D721Med (cell line): ENCODE measurements at places on chromosomes 2 and 18.

GRCh38 chr2:239193925-239194677, 206.7 kb downstream of the HDAC4 start:
- no peak for DNase-seq

- DNase-seq: no peak
Observed at GRCh38 chr2:172399765-172400164, 27.6 kb upstream of the ITGA6 start.

GRCh38 chr2:56232912-56233311, 49.1 kb downstream of the CCDC85A start:
- no peak for DNase-seq

GRCh38 chr2:237754182-237754581, 44.4 kb upstream of the RBM44 start:
- DNase-seq: no peak

DNA sequence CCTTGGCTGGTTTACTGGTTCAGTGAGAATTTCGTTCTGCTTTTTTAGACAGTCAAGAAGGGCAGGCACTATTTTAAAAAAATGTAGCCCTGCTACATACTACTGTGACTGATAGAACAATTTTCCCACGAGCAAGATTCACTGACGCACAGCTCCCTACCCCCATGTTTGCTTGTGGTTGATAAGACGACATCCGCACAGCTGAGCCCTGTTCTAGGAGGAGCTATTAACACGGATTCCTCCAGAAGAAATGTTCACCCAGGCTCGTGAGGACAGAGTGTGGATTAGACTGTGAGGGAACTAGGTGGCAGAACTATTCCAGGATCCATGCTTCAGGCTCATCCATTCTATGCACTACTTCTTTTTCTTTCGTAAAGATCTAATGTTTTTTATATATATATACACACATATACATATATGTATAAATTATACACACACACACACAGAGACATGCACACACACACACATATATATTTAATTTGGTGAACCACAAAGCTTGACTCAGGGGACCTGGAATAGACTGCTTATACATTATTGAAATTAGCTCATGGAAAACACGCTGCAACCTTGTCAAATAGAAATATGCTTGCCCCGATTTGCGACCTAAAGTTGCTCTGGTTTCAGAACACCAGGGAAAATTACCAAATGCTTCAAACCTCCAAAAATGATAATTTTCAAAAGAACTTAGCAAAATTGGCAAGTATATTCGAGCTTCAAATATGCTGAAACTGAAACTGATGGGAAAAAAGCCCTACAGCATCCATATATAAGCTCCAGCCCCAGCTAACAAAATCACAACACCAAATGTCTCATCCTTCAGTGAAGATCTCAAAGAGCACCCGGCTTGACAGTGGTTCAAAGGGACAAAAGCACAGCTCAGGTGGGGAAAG, 370.4 kb downstream of the SOCS6 start:
- DNase-seq: no peak

DNA sequence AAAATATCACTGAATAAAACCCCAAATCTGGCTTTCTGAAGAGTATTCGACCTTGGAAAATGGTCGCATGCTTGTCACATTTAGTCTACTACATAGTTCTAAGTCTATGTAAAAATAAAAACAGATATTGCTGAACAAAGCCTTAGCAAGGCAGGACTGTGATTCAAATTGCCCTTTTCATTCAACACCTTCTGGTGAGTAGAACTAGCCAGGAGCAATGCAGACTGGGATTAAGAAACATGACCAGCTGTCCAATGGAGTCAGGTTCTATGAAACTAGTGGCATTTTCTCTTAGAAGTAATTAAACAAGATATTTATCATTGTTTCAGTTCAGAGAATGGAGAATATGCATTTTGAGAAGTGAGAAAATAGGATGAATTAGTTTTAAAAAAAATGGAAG, 1260.5 kb upstream of the ACVR2A start:
- no peak for DNase-seq

GRCh38 chr18:39205565-39206195, 1640.1 kb upstream of the CELF4 start:
- DNase-seq: no peak

DNA sequence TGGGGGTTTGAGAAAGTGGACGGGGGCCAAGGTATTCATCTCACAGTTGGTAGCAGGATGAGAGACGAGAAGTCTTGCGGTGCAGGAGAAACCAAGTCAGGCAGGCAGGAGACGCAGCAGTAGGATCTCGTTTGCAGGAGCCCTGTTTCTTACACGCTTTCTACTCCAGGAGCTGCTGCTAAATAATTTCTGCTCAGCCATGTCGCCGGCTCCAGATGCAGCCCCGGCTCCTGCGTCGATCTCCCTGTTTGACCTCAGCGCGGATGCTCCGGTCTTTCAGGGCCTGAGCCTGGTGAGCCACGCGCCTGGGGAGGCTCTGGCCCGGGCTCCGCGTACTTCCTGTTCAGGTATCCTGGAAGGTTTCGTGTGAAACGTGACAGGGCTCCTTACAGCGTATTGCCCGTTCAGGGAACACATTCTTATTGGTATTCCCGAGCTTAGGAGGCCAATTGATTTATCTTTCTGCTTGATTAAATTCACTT, 494 bp downstream of the ANKZF1 start:
- no peak for DNase-seq

GRCh38 chr2:73111073-73112025, 1.4 kb downstream of the RAB11FIP5 start:
- DNase-seq: no peak

GRCh38 chr18:71597219-71597618, 946.9 kb downstream of the CBLN2 start:
- no peak for DNase-seq

GRCh38 chr18:24660956-24661355, 200.5 kb downstream of the HRH4 start:
- DNase-seq: no peak

DNA sequence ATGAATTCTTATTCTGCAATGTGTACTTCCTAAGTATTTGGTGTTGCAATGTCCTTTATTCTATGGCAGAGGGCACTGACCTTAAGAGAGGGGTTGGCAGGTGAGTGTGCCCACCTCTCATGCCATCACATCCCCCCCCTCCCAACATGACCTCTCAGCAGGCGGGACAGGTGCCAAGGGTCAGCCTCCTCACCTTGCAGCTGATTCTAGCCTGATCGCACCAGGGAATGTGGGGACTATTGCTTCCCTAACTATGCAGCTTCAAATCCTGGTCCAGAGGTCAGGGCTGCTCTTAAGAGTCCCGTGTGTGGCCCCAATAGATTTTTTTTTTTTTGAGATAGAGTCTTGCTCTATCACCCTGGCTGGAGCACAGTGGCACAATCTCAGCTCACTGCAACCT, 9.5 kb downstream of the HJURP start:
- no peak for DNase-seq

DNA sequence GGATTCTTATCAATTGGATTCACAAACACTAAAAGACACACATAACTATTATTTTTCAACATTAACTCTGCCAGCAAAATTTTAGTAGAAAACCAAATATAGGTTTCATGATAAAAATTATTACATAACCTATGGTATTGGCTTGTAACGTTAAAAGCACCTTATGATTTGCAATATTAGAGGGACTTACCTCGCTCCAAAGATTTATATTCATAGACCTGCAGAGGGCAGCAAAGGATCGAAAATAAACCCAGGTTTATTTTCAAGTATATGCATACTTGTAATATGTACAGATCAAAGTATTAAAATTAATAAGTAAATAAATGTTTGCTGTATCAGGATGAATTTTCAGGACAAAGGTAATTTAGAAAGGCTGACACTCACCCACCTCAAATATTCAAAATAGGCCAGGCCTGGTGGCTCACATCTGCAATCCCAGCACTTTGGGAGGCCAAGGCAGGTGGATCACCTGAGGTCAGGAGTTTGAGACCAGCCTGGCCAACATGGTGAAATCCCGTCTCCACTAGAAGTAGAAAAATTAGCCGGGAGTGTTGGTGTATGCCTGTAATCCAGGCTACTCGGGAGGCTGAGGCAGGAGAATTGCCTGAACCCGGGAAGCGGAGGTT, 45.3 kb downstream of the LRPPRC start:
- no peak for DNase-seq

DNA sequence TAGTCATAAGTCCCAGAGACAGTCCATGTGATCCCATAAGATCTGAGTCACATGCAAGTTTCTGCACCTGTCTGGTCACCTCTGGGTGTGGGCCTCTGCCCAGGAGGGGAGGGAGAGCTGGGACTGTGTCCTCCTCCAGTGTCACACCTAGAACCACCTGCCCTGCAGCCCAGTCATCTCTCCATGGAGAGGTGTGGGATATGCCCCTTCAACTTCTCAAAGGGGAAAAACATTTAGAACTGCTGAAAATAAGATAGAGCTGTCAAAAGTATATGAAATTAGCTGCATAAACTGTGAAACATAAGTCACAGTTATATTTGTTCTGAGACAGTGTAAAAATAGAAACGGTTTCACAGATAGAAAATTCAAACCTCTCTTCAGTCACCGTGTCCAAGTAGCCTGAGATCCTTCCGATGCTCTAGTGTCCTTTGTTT, 55.4 kb downstream of the NGEF start:
- DNase-seq: no peak

DNA sequence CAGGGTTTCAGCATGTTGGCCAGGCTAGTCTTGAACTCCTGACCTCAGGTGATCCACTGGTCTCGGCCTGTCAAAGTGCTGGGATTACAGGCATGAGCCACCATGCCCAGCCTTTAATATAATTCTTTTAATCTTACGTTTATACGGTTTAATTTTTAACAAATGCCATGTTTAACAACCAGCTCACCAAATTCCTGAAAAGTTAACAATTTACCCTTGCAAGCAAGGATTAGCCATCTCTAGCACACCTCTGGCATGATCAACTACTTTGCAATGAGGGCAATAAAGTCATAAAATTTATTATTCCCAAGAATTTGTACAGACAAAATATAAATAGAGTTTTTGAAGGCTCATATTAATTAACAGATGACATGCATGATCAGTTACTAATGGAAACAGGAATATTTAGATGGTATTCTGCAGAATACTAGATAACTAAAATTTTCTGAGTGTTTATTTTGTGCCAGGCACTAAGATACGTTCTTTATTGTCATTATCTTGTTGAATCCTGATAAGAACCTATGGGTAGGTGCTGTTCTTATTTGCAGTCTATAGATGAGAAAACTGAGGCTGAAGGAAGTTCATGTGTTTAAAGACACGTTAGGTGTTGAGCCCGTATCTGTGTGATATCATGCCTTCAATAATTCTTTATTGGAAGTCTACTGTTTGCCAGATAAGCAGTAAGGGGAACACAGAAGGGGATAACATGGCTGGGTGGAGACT, 190.1 kb downstream of the CDCA7 start:
- no peak for DNase-seq

GRCh38 chr2:7646661-7647060, 729.4 kb downstream of the RNF144A start:
- DNase-seq: no peak

GRCh38 chr18:72638376-72638775, 94.2 kb upstream of the CBLN2 start:
- DNase-seq: no peak

DNA sequence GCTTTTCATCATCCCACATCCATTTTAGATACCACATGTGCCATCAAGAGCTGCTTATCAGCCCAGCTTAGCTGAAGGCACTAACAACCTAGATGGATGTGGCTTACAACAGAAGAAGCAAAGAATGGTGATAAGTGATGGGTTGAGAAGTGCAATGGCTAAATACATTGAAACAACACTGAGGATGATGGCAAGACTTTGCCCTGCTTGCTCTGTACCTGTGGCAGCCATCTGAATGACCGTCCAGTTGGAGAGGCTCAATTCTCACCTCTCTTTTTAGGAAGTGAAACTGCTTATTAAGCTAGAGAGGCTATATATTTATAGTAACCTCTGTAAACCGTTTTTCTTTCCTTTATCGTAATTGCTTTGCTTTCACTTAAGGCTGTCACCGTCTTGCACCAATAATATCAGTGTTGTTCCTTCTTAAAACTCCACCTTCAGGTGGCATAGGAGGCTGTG, 5.7 kb downstream of the GPATCH11 start:
- no peak for DNase-seq

DNA sequence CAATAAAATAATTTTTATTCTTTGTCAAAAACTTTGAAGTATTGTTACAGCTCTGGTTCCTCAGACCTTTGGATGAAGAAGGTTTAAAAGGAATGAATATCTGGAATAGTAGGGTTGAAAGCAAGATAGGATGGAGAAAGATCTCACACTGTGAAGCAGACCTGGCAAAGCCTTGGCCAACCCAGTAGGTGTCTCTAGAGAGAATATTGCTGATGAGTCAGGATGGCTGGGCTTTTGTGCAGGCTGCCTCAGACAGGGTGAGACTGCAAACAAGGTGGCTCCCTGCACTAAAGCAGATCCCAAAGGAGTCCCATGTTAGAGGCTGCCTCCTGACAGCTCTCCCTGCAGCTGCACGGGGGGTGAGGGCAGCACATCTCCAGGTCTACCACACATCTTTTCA, 226.0 kb upstream of the ITGA4 start:
- no peak for DNase-seq

GRCh38 chr2:135952891-135953290, 32.5 kb downstream of the DARS1 start:
- no peak for DNase-seq

DNA sequence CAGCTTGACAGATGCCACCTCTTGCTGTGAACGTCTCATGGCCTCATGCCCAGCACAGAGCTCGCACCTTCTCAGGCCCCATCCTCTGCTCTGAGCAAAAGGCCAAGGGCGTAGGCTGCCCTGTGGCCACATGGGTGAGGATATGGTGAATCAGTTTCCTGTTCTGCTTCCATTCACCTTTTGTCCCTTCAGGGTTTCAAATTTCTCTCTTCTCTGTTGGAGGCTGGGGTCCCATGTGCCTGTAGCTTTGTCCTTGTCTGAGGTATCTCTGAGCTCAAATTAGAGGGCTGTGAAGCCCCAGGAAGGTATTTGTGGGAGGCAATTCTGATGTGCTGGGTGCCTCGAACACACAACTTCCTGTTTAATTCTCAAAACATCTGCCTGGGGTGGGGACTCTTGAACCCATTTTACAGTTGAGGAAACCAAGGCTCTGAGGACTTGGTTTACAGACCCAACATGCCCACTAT, 29.0 kb downstream of the ZAP70 start:
- DNase-seq: no peak

GRCh38 chr2:203709416-203710040, 3.1 kb downstream of the CD28 start:
- DNase-seq: no peak

GRCh38 chr2:3214065-3214464, 163.6 kb downstream of the EIPR1 start:
- DNase-seq: no peak

GRCh38 chr18:79208906-79209305, 139.7 kb downstream of the ATP9B start:
- no peak for DNase-seq

DNA sequence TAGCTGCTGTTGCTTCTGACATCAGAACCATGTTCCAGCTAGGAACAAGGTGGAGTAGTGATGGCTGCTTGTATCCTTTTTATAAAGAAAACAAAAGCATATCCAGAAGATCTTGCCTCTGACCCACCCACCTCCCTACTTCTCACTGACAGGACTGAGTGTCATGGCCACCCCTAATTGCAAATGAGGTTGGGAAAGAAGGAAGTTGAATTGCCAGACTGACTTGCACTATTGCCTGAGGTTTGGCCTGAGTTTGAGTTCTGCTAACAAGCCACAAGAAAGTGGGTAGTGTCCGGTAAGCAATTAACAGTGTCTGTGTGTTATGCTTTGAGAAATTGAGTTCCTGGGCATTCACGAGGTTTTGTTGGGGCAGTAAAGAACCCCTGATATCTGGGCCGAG, 22.8 kb downstream of the SGPP2 start:
- DNase-seq: no peak
